ENCODE measurements at places on chromosomes 6 and 20. TPM values are rescaled to one million over a fixed set of nuclear protein-coding genes. Genes with fewer than 3 reads are reported as not detected.
A peak's percentile ranks its signal among the peaks of the same experiment; 100 is the strongest.

- peak within 1 kb of the TSS; percentile 94 for H3K27ac ChIP-seq
- no peak for DNase-seq
- peaks cover 85% of the 10 kb centered on the region for H3K36me3 ChIP-seq
- no peaks in the 10 kb centered on the region for H3K27me3 ChIP-seq
Measured at GRCh38 chr6:33410711-33411631, at the start of gene PHF1. Gene PHF1 (plus strand): TSS chr6:33411014. CDS start chr6:33412264, 1,250 bp downstream.

The ULBP1 gene
- 2.5 TPM for total RNA-seq

- no peak overlapping the region for H3K4me3 ChIP-seq
- peaks cover 19% of the 10 kb centered on the region for H3K27me3 ChIP-seq
- peaks cover 11% of the 10 kb centered on the region for H3K4me1 ChIP-seq
- no peaks in the 10 kb centered on the region for H3K36me3 ChIP-seq
- H3K27ac ChIP-seq = no peak overlapping the region
- peak; percentile 13 for DNase-seq
Measured at GRCh38 chr20:16761305-16761829, 13.2 kb downstream of the OTOR start.

The PRKN gene
- 3.8 TPM for total RNA-seq

The SLC35D3 gene
- total RNA-seq = not detected

GRCh38 chr6:155710704-155711103, 255.1 kb upstream of the NOX3 start:
- DNase-seq = peak; percentile 5
- no peak overlapping the region for H3K4me3 ChIP-seq
- H3K27ac ChIP-seq = no peak overlapping the region
- H3K4me1 ChIP-seq = peaks cover 18% of the 10 kb centered on the region
- H3K27me3 ChIP-seq = no peaks in the 10 kb centered on the region
- no peaks in the 10 kb centered on the region for H3K36me3 ChIP-seq

GRCh38 chr6:93964321-93964720, 545.0 kb upstream of the EPHA7 start:
- DNase-seq = no peak
- H3K27ac ChIP-seq = no peak overlapping the region
- no peaks in the 10 kb centered on the region for H3K27me3 ChIP-seq
- H3K4me1 ChIP-seq = no peaks in the 10 kb centered on the region
- no peak overlapping the region for H3K4me3 ChIP-seq

DNA sequence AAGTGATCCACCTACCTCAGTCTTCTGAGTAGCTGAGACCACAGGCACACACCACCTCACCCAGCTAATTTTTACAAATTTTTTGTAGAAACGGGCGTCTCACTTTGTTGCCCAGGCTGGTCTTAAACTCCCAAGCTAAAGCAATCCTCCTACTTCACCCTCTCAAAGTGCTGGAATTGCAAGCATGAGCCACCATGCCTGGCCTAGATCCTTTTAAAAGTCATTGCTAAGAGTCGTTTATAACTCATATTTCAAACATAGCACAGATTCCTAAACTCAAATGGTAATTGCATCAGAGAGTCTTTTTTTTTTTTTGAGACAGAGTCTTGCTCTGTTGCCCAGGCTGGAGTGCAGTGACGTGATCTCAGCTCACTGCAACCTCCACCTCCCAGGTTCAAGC, 7.7 kb upstream of the SAMHD1 start:
- H3K4me1 ChIP-seq = peaks cover 20% of the 10 kb centered on the region
- no peaks in the 10 kb centered on the region for H3K27me3 ChIP-seq
- no peak overlapping the region for H3K4me3 ChIP-seq
- no peaks in the 10 kb centered on the region for H3K36me3 ChIP-seq

DNA sequence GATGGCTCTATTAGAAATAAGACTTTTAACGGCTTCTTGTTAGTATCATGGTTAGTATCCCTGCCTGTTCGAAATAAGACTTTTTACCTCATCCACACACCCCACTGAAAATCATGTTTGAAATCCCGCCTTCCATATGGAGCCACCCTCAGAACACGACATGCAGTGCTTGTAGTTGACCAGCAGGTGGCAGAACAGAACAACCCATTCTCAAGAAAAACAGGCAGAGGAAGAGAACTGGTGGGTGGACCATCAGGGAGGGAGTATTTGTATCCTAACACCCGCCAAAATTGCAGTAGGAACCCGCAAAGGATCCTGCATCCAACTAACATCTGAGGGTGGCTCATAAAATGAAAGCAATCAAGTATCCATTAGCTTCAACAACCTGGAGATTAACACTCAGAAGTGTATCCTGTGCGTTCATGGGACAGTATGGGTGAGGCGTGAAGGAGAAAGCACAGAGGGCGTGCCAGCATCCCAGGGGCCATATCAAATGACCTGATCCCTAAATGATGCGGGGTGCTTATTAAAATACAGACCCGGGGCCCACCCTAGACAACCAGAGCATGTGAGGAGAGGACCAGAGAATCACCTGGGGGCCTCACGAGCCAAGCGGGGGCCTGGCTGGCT, 89.6 kb upstream of the NHSL1 start:
- no peak overlapping the region for H3K4me3 ChIP-seq
- no peak overlapping the region for H3K27ac ChIP-seq
- peaks cover 28% of the 10 kb centered on the region for H3K4me1 ChIP-seq
- H3K36me3 ChIP-seq = no peaks in the 10 kb centered on the region
- peak; percentile 24 for DNase-seq

DNA sequence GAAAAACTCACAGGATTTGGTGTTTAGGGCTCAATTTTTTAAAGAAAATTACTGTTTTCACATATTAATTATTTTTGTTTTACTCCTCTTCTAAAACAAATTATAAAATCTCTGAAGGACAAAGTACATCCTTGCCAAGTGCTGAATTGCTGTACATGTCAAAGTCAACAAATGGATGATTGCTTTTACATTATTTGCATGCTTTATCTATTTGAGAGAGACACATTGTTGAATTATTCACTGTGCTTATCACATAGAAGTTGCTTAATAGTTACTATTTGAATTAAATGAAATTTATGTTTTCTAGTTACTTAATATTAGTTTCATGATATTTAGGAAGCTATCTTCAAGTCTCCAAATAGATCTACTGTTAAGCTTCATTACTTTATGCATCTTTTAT, 318.6 kb upstream of the PTCHD4 start:
- H3K4me3 ChIP-seq = no peak overlapping the region
- H3K27ac ChIP-seq = peak overlapping the region; percentile 5
- H3K4me1 ChIP-seq = peaks cover 31% of the 10 kb centered on the region
- no peaks in the 10 kb centered on the region for H3K36me3 ChIP-seq

DNA sequence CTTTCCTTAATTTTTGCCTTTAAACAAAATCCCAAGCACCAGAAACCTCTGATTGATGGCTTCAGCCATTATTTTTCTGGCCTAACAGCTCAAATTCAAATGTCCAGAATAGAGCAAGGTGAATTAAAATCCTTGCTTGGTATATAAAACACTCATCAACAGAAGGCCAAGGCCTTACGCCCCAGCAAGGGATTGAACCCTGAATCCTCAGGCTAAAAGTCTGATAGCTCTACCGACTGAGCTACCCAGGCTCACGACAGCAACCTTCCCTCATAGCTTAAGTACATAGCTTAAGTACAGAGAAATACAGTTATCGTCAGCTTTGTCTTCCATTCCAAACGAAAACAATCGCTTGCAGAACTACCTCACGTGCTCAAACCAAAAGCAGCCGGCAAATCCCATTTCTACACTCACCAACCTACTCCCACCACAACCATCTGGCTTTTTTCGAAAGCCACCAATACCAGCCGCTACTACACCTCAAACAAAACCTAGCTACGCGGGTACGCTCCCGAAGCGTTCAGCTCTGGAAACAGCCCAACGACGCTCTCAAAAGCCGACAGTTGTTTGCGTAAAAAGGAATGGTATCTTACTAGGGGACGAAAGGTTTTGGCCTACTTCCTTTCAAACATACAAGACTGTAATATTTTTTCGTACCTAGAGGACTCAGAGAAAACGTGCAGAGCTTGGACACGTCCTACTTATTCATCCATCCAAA, 167.5 kb downstream of the GPX5 start:
- H3K36me3 ChIP-seq = no peaks in the 10 kb centered on the region
- H3K27me3 ChIP-seq = peaks cover 55% of the 10 kb centered on the region
- H3K4me1 ChIP-seq = no peaks in the 10 kb centered on the region
- H3K27ac ChIP-seq = no peak overlapping the region

The HLA-DQB1 gene
- 190 TPM for total RNA-seq

DNA sequence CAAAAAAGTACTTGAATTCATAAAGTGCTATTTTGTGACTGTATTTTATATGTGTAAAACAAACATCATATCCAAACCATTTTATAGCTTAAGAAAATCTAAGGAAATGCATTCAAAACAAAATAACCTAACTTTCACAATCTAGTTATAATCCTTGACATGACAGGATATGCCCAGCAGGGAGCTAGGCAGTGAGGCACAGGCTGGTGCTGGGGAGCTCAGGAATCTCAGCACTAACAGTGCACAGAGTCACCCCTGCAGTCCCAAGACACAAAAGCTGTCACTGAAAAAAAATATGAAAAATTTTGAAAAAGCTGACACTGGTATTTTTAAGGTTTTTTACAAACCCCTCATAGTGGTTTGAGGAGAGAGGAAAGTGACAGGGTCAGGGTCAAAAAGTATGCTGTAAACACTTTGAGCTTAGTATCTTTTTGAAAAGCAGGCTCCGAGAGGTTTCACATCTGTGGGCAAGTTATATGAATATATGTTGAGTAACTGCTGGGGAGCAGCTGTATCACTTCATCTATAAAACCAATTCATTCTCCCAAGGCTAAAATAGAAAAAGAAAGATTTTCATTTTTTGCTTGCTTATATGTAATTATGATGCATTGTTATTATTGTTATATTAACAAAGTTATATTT, 24.1 kb downstream of the LGSN start:
- no peaks in the 10 kb centered on the region for H3K27me3 ChIP-seq
- no peak for DNase-seq
- no peak overlapping the region for H3K27ac ChIP-seq

- H3K27me3 ChIP-seq = no peaks in the 10 kb centered on the region
- H3K4me1 ChIP-seq = no peaks in the 10 kb centered on the region
- no peak for DNase-seq
- H3K27ac ChIP-seq = no peak overlapping the region
- no peak overlapping the region for H3K4me3 ChIP-seq
Measured at GRCh38 chr6:50966986-50967385, 148.3 kb downstream of the TFAP2B start.

The ARFGEF3 gene
- total RNA-seq = 15.4 TPM

GRCh38 chr20:46983466-46983865, 88.8 kb downstream of the EYA2 start:
- no peaks in the 10 kb centered on the region for H3K36me3 ChIP-seq
- H3K27me3 ChIP-seq = no peaks in the 10 kb centered on the region
- H3K4me3 ChIP-seq = no peak overlapping the region
- H3K27ac ChIP-seq = no peak overlapping the region

DNA sequence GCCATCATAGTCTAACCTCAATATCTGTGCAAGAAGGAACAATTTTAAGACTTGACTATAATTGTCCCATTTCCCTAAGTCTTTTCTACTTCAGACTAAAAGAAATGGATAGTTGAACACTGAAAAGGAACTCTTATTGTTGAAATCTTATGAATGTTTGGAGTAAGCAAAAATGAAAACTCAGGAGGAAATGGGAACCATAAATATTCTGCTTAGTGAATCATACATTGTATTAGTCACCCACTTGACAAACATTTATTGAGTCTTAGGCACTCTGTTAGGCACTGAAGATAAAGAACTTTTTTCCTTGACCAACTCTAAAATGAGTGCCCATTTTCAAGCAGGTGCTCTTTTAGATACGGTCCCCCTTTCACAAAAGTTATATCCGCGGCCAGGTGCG, 8.7 kb downstream of the CCDC170 start:
- H3K4me3 ChIP-seq = no peak overlapping the region
- no peak for DNase-seq
- no peaks in the 10 kb centered on the region for H3K36me3 ChIP-seq
- H3K27ac ChIP-seq = peak overlapping the region; percentile 42

The NT5E gene
- total RNA-seq = 76.5 TPM

The PTCRA gene
- total RNA-seq = not detected

GRCh38 chr6:127506894-127507293, 12.2 kb downstream of the MTCL3 start:
- no peak overlapping the region for H3K4me3 ChIP-seq
- H3K36me3 ChIP-seq = no peaks in the 10 kb centered on the region
- no peaks in the 10 kb centered on the region for H3K4me1 ChIP-seq
- no peak for DNase-seq
- H3K27me3 ChIP-seq = no peaks in the 10 kb centered on the region
- no peak overlapping the region for H3K27ac ChIP-seq

GRCh38 chr6:5506597-5506996, 245.3 kb downstream of the FARS2 start:
- H3K27ac ChIP-seq = no peak overlapping the region
- H3K36me3 ChIP-seq = no peaks in the 10 kb centered on the region
- no peaks in the 10 kb centered on the region for H3K4me1 ChIP-seq
- no peak overlapping the region for H3K4me3 ChIP-seq

- H3K27ac ChIP-seq = peak overlapping the region; percentile 71
- H3K4me3 ChIP-seq = peak overlapping the region; percentile 4
- no peaks in the 10 kb centered on the region for H3K4me1 ChIP-seq
Measured at GRCh38 chr6:155939253-155939652, 483.6 kb upstream of the NOX3 start.

- H3K27me3 ChIP-seq = no peaks in the 10 kb centered on the region
- H3K27ac ChIP-seq = no peak overlapping the region
- H3K36me3 ChIP-seq = no peaks in the 10 kb centered on the region
- peaks cover 16% of the 10 kb centered on the region for H3K4me1 ChIP-seq
- no peak for DNase-seq
Measured at GRCh38 chr6:36638579-36638978, 39.9 kb upstream of the CDKN1A start.

DNA sequence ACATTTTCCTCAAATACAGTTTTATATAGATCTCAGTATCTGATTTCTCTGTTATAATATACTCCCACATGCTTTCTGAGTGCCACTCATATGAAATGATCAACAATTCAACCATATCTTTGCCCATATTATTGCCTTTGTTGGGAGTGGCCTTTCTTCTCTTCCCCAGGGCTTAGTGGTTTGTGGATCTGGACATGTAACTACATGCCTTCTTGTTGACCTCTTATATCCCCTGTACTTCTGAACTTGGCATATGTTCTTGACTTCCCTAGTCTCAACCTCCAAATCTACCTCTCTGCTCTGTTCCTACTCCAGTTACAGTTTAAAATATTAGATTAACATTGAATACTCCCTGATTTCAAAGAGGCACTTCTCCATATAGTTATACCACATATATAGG, 34.3 kb upstream of the PRIM2 start:
- no peaks in the 10 kb centered on the region for H3K36me3 ChIP-seq
- no peaks in the 10 kb centered on the region for H3K4me1 ChIP-seq
- H3K27ac ChIP-seq = no peak overlapping the region
- H3K27me3 ChIP-seq = no peaks in the 10 kb centered on the region

The TNNC2 gene
- not detected for total RNA-seq

- peaks cover 13% of the 10 kb centered on the region for H3K4me1 ChIP-seq
- peak; percentile 63 for DNase-seq
- H3K27ac ChIP-seq = no peak overlapping the region
- no peak overlapping the region for H3K4me3 ChIP-seq
Measured at GRCh38 chr20:35511814-35512420, 17.5 kb downstream of the C20orf173 start.

The FAM83C gene
- not detected for total RNA-seq

Measured in Calu3 (cell line).